Uterus (tissue), 4 donors: ENCODE measurements at places on chromosomes 2 and 18. TPM values are rescaled to one million over a fixed set of nuclear protein-coding genes. Genes with fewer than 3 reads are reported as not detected.

The GATA6 gene
- 28.6 TPM for total RNA-seq

- no peak for DNase-seq
Observed at GRCh38 chr2:71697106-71698004, 244.0 kb downstream of the DYSF start.

DNA sequence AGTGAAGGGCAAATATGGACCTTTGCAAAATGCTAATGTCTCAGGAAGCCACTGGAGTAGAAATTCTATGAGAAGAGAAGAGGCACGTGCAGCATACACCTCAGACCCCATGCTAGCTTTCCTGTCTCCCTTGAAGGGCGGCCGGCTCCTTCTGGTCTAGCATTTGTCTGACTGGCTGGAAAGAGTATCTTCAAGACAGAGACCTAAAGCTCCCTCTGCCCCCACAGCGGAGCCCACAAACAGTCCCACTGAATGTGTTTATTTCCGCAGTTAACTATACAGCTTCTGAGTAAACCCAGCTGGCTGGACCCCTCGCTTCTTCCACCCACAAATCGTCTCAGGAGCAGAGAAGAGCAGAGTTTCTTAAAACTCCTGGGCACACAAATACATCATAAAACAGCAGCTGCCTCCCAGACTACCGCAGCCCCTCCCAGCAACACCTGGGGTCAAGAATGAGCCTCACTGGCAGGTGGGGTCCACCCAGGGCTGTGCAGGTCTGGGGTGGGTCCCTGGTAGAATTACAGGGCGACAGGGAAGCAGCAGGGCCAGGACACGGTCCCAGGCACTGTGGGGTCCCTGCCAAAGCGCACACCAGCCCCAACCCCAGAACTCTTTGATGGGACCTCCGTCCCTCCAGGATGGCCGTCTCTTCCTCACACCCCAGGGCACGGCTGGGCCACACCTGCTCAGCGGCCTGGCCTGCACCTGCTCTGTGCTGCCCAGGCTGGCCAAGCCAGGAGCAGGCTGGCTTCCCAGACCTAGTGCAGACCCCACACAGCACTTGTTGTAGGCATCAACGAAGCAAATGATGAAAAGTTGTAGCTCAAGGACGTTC lies 103.8 kb downstream of the PXDN start:
- no peak for DNase-seq

DNA sequence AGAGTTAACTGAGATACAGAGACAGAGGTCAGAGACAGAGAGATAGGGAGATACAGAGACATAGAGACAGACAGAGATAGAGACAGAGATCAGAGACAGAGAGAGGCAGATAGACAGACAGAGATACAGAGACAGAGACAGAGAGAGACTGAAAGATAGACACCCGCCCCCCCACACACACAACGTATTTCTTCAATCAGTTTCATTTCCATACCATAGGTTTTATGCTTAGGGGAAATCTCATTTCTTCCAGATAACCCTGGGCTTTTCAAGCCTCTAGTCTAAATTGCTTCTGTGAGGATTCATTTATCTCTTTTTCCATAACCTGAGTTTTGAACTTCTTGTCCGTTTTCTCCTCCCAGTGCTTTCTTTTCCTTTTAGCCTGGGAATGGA lies 94.6 kb downstream of the CD8B2 start:
- no peak for DNase-seq

The CCDC102B gene
- 3.2 TPM for total RNA-seq

GRCh38 chr18:60358516-60358915 lies 14.1 kb downstream of the MC4R start:
- DNase-seq, result no peak

The GTF2A1L gene
- 86.8 TPM for total RNA-seq

DNA sequence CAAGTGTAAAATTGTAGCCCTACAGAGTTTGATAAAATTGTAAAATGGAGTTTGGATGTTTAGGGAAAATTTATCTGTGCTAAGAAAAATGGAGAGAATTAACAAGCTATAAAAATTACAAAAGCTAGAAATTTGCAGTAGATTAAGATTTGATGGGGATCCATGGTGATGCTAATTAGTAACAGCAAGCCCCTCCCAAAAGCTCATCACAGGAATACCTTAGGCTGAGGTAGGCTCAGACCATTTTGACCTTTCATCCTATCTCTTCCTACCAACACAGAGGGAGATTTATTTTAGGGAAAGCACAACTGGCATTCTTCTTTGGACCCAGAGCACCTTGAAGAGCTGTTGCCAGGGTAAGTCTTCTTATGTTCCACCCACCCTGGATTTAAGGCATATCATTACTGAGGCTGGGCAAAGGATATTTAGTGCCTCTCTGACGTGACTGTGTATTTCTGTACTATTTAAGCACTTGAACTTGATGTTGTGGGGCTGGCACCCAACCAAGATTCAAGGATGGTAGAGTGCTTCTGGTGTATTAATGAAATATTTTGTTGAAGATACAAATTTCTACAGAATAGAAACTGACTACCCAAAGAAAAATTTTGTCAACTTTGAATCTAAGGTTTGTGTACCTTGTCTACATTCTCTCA lies 70.8 kb upstream of the SLC39A10 start:
- no peak for DNase-seq

- no peak for DNase-seq
Observed at GRCh38 chr2:58974426-58974825, 733.3 kb upstream of the FANCL start.

The DTYMK gene
- 9.6 TPM for total RNA-seq

The ACADL gene
- 4.4 TPM for total RNA-seq

DNA sequence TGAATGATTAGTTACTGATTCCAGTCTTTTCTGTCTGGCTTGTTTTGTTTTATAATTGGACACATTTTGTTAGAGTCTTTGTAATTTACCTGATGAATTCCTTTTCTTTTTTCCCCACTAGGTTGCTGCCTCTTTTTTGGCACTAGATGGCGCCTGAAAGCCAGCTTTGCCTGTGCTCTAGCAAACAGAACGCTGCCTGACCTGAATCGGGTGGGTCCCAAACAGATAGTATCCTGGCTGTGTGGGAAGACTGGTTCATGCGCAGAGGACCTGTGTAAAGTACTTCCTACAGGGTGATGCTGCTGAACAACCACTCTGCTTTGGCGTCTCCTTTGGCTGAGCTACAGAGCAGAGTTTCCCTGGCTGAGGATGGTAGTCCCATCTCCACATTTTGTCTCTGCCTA lies 288.2 kb downstream of the IKZF2 start:
- DNase-seq, result no peak

The PDE1A gene
- 13.1 TPM for total RNA-seq

GRCh38 chr2:155356250-155356649 lies 657.8 kb downstream of the KCNJ3 start:
- DNase-seq, result no peak

DNA sequence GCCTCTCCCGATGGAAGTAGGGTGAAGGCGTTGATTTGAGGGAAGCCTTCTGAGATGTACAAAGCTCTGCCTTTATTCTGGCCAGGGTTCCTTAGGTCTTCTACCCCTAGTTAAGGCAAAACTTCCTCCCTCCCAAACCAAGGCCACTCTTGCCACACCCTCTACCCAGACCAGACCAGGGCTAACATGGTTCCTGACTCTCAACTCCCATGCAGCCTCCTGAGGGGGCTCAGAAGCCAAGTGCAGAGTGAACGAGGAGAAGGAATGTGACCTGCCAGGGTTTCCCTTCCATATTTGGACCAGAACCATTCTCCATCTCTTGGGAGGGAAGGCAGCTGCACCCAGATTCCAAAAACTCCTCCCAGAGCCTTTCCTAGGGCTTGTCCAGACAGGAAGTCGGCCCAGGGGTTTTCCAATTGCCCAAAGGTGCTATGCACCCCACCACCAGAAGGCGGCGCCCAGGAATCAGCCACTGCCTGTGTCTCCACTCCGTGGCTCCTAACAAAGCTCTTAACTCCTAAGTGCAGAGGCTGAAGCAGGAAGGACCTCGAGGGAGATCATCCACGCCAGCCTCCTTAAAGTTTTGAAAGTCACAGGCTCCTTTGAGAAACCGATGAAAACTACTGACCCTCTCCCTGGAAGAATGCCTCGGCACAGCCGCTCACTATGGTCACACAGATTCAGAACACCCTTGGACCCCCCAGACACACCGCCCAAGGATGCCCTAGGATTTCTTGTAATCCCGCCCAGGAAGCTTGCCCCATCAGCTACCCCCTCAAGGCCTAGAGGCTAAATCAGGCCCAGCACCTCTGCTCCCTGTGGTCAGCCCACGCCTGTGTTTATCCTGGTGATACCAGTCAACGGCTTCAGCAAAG lies 157.8 kb downstream of the SMAD2 start:
- DNase-seq, result no peak

GRCh38 chr2:99942561-99943347 lies 199.6 kb downstream of the AFF3 start:
- DNase-seq, result no peak

GRCh38 chr2:190121971-190122370 lies 59.4 kb upstream of the MSTN start:
- DNase-seq, result no peak

GRCh38 chr18:59821983-59822382 lies 77.8 kb upstream of the PMAIP1 start:
- no peak for DNase-seq

DNA sequence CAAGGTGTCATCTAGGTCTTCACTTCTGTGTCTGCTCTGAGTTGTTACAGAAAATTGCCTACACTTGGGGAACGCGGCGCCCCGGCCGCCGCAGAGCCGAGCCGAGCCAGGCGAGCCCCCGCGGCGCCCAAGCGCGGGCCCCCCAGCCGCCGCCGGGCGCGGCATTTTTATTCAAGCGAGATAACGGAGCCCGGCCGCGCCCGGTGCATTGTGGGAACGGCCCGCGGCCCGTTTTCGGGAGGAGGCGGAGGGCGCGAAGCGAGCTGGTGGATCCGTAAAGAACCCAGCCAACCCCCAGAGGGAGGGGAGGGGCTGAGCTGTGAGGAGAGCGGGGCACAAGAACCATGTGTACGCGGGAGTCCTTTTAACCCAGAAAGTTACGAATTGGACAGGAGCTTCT lies 191.8 kb downstream of the FTCDNL1 start:
- DNase-seq, result no peak

GRCh38 chr2:71001981-71002570 lies 7.4 kb upstream of the TEX261 start:
- peak; percentile 5 for DNase-seq

The MC2R gene
- total RNA-seq, result not detected

DNA sequence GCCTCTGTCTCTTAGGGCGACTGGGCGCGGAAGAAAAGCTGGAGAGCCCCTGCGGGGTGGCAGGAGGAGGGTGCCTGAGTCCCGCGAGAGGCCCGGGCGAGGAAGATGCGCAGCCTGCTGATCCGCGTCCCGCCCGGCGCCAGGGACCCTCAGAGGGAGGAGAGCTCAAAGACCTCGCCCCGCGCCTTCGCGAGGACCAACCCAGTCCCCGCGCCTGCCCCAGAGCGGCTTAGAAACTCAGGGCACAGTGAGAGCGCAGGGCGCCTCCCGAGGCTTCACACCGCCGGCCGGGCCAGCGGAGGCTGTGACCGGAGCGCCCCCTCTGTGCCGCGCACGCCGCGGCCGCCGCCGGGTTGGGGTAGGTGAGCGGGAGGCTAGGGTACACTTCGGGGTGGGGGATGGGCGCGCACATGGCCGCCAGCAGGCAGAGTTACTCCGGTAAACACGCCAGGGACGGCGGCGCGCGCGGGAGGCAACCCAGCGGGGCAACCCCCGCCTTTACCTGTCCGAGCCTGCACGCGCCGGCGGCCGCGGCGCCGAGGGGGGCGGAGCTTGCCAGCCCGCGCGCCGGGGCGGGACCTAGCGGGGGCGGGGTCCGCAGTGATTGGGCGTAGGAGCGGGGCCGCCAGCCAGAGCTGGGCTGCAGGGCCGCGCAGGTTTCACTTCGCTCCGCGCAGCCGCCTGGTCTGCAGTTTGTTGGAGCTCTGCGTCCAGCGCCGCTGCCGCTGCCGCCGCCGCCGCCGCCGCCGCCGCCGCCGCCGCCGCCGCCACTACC lies at the start of gene BCL2L11:
Gene BCL2L11 (plus strand): TSS at position 662 of the 775 bp plus-strand sequence. CDS start 2,832 bp downstream, outside the sequence.
- peak; percentile 92 for DNase-seq

The C2orf92 gene
- 17.9 TPM for total RNA-seq

DNA sequence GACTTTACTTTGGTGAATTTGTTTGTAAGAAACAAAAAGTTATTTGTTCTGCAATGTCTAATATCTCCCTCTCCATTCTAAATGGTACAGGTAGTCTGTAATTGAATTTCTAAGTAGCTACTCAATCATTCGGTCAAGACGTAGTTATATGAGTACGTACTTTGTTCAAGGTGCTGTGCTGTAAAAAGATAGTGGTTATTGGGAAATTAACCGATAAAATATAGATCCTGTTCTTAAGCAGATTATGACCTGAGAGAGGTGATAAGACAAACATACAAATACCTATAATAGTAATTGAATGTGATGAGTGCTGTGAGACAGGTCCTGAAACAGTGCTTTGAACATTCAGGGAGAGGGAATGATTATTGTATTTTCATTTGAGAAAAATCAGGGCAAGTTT lies 7.1 kb downstream of the NCOA1 start:
- DNase-seq, result no peak

DNA sequence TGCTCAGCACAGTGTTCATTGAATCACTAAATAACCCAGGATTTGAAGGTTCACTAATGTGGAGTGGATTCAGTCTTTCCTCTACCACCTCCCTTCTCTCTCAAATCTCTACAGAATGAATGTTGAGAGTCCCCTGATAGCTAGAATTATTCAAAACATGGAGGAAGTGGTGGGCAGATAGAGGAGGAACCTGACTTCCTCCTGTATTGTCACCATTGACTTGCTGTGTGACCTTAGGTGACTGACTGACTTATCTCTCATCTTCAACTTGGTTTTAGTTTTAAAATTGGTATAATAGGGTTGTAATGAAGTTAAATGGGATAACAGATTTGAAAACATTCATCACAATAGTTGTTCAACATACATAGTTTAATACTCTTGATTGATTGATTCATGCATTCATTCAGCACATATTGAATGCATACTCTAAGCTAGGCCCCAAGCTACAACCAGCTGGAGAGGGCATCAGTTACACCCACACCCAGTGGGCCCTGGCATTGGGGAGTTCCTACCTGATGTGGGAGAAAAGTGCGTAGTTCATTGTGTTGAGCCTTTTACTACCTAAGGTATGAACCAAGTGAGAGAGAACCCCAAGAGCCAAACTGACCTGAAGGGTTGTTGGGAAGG lies 96.0 kb downstream of the WDR7 start:
- DNase-seq, result no peak

DNA sequence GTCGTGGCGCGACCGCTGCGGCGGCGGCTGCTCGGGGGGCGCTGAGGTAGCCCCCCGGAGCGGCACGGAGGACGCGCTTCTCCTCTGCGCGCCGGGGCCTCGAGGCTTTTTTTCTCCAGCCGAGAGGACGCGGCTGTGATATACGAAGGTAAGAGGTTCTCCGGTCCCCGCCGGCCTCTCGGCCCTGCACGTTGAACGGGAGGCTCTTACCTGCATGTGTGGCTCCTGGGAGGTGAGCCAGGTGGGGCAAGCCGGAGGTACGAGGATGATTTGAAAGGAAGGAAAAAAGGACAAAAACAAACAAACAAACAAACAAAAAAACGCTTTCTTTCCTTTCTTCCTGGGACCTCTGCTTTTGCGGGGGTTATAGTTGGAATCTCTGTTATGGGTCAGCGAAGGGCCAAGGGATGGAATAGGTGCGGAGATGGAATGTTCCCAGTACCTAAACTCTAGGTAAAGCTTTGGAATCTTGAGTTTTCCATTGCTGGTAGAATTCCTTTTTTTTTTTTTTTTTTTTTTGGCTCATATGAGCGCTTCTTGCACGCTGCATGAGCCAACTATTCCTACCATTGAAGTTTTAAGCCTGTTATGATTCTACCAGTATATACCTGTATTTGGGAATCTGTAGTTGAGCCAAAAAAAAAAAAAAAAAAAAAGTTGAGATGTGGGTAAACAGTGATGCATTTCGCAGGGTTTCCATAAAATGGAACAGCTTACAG lies 674 bp downstream of the PTPN4 start:
- peak; percentile 34 for DNase-seq

- no peak for DNase-seq
Observed at GRCh38 chr18:5414546-5414945, 119.0 kb upstream of the ZBTB14 start.

The RESP18 gene
- total RNA-seq, result not detected
